Heart right ventricle (tissue), 16 donors: ENCODE measurements at places on chromosomes 3 and 15. TPM values are rescaled to one million over a fixed set of nuclear protein-coding genes. Genes with fewer than 3 reads are reported as not detected.
A peak's percentile ranks its signal among the peaks of the same experiment; 100 is the strongest.

Gene TMEM39A
- total RNA-seq = 10.2 TPM

Gene DPP8
- total RNA-seq = 40.0 TPM

Gene CHRM5
- total RNA-seq = not detected

Gene NR2E3
- total RNA-seq = not detected

Gene ACAD11
- total RNA-seq = 31.2 TPM

Gene PCLAF
- not detected for total RNA-seq

Gene APBA2
- 0.21 TPM for total RNA-seq

DNA sequence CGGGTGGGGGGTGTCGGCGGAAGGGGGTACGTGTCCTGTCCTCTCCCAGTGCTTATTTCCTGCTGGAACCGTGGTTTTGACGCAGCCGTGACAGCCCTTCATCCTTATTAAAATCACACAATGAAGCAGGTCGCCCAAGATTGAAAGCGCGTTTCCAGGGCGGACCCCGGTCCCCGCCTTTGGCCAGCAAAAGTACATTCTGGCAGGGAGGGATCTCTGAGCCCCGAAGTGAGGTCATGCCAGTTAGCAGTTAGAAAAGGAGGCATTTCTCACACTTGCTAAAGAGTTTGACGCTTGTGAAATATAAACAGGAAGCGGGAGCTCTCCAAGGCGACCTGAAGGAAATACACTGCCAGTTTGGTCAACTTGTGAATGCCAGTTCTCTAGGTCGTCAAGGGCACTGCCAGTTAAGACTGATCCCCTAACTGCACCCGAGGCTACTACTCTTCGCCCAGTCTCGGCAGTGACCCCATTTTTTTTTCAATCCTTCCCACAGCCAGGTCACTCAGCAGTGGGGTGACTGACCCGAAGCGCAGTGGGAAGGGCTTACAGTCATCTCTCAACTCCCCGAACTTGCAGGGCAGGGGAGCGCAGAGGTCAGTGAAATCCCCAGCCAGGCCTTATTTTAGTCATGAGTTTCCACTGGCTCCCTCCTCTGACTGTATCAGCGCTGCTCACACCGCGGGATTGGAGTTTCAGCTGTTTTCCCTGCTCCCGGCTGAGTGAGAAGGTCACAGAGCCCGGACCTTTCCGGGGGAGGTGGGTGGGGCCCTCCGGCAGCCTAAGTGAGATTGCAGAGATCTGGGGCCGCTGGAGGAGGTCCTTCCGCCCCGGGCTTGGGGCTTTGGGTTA, 2.0 kb upstream of the BHLHE40 start:
- DNase-seq = peak; percentile 96

DNA sequence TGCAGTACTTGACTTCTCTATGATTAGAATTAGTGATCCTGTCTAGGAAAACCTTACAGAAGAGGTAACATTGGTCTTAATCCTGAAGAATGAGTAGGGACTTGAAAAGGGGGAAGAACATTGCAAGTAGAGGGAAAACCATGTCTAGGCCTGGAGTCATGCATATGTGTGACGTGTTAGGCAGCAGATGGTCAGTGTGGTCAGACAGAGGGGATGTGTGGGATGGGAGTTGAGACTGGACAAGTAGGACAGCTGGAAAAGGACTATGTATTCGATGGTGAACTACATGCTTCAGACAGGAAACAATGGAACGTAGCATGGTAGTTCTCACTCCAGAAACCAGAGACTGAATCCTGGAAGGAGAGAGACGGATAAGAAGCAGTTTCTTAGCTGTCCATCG, 235.6 kb upstream of the LRTM1 start:
- no peak for DNase-seq

DNA sequence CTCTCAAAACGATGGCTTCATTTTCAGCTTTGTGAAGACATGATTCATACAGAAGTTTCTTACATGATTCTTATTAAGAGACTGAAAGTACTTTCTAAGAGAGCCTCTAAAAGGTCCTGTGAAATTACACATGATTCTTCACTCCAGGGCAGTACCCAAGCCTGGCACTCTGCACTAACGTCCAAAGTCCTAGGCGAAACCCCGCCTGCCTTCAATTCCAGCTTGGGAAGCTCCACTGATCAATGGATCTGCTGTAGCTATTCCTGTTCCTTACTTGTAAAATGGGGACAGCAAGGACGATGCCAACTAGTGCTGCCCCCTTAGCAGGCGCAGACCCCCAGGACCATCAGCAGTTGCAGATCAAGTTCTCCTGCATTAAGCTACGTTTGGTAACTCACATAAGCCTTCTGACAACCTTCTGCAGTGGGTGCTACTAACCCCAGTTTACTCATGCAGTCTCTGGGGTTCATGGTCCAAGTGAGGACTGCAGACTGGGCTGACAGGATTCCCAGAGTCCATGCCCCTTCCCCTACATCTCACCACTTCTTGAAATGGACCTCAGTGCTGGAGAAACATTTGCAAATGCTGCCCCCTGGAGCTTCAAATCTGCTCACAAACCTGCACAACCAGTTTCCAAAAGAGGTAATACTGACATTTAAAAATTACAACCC, 10.6 kb downstream of the CHCHD4 start:
- DNase-seq = no peak

DNA sequence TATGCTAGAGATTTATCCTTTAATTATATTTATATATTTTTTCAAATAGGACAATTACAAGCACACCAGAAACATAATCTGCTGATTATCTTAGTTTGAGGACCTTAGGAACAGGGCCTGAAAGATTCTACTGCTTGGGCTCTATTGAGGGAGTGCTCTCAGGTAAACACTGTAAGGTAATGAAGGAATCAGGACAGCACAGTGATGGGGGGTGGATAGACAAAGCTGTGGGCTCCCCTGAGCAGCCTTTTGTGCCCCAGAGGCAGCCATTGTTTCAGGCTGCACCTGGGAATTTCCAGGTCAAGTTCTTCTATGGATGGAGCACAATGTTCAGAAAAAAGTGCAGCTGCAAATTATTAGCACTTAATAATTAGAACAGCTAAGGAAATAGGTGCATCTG, 848.0 kb upstream of the CADM2 start:
- DNase-seq = no peak

- no peak for DNase-seq
Measured at GRCh38 chr3:55436644-55437043, 50.5 kb downstream of the WNT5A start.

DNA sequence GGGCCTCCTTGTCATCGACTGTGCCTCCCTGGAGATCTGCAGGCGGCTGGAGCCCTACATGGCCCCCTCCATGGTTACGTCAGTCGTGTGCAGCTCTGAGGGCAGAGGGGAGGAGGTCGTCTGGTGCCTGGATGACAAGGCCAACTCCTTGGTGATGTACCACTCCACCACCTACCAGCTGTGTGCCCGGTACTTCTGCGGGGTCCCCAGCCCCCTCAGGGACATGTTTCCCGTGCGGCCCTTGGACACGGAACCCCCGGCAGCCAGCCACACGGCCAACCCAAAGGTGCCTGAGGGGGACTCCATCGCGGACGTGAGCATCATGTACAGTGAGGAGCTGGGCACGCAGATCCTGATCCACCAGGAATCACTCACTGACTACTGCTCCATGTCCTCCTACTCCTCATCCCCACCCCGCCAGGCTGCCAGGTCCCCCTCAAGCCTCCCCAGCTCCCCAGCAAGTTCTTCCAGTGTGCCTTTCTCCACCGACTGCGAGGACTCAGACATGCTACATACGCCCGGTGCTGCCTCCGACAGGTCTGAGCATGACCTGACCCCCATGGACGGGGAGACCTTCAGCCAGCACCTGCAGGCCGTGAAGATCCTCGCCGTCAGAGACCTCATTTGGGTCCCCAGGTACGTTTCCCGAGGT, 146.5 kb downstream of the LRRK1 start:
- DNase-seq = no peak

DNA sequence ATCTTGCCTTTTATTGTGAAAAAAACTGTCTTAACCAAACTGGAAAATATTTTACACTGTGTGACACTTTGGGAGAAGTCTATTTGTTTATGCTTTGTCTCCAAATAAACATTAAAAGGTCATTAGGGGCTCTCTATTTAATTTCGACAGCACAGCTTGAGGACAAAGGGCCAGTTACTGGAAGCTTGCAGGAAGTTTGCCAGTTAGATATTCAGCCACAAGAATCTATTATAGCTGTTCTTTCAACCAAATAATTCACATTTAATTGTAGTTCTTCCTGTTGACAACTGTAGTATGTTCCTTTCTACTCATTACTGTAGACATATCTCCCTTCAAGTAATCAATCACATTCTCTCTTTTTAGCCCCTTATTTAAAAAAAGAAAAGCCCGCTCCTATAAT, 6.1 kb downstream of the CP start:
- DNase-seq = no peak

DNA sequence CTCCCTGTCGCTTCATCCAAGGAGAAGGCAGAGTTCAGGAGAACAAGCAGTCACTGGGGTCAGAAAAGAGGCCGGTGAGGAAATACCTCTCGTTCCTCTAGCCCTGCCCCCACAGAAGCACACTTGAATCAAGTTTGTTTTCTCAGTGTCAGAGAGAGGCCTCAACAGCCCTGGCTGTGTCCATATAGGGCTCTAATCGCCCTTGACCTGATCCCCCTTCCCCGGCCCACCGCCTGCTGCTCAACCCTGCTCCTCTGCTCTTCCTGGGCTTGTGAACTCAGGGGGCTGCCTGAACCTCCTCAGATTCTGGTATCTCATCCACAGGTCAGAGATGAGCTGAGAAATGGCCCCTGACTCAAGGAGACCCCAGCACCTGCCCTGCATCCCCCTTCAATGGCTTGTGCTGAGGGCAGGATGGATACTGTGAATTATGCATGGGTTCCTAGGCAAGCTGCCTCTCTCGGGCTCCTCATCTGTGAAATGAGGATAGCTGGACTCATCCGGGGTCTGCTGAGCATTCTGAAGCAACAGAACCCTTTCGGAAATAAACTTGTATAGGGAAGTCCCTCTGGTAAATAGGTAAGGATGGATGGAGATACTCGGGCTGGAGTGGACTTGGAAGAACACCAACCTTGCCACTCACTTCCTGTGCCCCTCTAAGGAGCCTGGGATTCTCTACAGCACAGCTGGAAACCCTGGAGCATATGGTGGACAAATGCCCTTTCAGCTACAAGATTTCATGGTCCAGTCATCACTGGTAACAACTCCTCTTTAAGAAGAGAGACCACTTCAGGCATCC, 147.5 kb downstream of the STT3B start:
- no peak for DNase-seq

GRCh38 chr15:89852342-89852995, 37.8 kb upstream of the ANPEP start:
- DNase-seq = no peak

- DNase-seq = no peak
Measured at GRCh38 chr3:54536450-54536849, 391.4 kb downstream of the LRTM1 start.

GRCh38 chr3:114380233-114380651, 86.4 kb downstream of the TIGIT start:
- peak; percentile 72 for DNase-seq

DNA sequence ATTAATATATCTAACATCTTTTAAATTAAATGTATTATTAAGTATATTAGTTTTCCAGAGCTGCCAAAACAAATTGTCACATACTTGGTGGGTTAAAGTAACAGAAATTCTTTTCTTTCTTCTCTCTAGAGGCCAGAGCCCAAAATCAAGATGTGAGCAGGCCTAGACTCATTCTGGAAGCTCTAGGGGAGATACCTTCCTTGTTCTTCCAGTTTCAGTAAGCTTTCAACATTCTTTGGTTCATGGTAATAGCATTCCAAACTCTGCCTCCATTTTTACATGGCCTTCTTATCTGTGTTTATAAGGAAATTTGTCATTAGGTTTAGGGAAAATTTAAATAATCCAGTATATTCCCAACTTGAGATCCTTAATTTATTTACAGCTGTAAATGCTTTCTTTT, 1054.6 kb upstream of the GBE1 start:
- DNase-seq = no peak

DNA sequence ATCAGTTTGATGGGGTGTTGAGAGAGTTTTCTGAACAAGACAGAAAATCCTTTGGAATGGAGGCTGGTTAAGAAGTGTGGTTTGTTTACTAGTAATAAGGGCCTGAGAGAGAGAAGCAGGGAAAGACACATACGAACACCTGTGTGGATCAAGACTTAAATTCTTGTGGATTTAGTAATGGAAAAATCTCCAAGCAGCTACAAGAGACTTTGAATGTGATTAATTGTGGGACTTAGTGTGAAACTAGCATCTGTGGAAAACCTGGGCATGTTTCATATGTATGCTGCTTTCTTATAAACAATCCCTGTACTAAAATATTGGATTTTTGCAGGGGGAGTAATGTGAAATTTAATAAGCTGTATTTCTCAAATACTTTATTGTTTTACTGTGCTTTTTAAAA, 399.1 kb downstream of the SI start:
- DNase-seq = no peak

GRCh38 chr3:101414121-101414520, 93.7 kb upstream of the IMPG2 start:
- DNase-seq = no peak

DNA sequence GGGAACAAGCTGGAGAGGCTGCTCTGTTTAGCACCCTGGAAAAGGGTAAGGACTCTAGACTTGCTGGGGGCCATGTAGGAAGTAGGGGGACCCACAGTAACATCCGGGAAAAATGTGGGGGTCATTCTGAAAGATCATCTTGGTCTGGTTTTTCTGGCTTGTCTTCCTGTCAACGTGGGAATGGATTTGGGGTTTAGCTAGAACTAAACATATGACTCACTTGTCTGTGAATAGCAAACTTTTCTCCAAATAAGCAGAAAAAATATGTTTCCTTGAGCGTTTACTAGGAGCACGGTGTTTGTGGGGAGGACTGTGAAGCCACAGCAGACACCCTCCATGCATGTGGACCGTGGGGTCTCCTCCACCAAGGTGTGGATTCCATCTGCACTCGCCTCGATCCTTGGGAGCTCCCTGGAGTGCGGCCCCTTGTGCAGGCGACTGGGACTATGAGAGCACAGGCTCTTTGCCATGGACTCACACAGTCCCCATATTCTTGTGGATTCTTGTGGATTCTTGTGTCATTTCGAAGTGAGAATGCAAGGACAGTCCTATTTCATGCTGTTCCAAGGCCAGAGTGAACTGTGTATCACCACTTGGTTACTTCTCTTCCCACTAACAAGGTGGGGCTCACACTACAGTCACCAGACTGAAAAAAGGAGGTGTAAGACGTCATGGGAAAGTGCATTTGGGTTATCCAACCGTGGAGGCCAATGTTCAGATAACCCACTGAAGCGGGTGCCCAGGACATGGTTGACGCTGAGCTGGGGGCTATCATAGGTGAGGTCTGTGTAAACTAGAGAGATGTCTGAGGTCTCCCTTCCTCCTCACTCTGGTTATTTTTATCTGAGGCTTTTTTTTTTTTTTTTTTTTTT, 25.5 kb downstream of the PGPEP1L start:
- no peak for DNase-seq

DNA sequence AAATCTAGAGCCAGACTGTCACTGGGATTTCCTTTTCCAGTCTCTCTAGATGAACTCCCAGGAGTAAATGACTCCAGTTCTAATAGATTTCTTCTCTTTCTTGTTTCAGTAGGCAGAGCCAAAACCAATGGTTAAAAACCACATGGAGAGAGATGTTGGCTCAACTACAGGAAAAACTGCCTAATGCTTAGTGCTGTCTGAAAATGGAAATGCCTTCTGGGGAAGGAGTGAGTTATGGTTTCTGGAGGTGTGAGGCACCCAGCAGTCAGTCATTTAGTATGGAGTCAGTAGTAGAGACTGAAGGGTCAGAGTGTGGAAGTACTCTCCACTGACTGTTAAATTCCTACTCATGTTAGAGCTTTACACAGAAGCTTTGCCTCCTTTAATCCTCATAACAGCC, 136.7 kb downstream of the CCNL1 start:
- DNase-seq = no peak
